ENCODE measurements at places on chromosomes 2 and 18.
A peak's percentile ranks its signal among the peaks of the same experiment; 100 is the strongest.

DNA sequence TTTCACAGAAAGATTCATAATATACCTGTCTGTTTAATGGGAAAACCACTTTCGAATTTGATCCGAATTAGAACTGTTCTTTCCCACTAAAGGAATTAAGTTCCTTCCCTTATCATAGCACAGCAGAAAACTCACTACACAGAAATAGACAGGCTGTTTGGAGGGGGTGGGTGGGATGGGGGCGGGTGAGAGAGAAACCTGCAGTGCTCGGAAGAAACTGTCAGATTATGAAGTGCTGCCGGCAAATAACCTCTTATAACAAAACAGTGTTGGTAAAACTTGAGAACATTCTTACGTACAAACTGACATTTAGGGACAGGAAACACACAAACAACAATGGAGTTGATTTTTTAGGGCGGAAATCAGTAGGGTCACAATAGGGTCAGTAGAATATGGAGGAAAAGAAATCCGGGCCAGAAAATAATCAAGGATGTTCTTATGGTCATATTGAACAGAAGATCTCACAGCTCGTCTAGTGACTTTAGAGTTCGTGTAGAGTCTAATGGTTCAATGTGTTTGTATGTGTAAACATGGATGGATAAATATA lies 756.0 kb upstream of the LRATD1 start:
- no peak for DNase-seq

DNA sequence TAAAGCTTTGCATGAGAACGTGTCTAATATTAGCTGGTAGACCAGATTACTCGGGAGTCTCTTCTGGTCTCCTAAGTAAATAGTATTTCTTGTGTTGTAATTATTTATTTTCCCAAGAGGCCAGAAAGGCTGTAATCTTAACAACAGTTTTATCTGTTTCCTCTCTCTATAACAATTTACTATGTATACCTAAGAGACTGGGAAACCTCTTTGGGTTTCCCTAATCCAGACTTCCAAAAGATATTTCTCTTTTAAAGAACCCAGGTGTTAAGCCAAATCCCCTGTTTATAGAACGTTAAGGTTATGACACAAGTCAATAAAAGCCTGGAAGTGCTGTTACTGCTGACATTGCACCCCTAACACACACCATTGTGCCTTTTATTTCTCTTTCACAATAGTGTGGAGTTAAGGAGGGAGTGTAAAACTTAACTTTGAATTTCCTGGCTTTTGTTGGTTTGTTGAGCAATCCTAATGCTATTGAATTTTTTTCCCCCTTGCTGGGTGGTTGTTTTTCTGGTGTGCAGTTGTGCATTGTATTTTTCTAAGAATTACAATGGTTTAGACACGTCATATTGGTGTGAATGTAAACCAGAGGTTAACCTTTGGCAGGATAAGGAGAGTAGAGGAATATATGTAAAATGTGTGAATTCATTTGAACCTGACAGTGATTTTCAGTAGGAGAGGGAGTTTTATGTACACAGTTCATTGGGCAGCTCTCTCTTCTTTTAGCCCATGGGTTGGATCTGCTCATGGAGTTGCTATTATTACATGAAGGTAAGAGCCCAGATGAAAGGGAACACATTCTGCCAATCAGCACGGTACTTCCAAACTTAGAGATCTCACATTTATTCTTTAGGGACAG lies 192.8 kb downstream of the MTX2 start:
- DNase-seq = no peak

DNA sequence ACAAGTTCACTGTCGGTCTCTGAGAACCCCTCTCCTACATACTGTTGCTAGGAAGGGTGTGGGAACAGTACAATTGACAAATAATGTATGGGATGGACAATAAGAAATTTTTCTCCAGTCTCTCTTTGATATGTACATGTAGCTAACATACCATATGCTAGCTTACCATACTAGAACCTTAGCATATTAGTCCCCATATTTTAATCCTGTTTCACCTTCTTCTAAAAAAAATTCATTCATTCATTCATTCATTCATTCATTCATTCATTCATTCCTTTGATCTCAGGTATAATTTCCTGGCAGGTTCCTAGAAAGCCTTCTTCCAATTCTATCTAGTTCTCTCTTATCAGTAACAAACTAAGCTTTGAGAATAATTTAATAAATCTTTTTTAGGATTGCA lies 62.2 kb downstream of the TTC21B start:
- DNase-seq = no peak

DNA sequence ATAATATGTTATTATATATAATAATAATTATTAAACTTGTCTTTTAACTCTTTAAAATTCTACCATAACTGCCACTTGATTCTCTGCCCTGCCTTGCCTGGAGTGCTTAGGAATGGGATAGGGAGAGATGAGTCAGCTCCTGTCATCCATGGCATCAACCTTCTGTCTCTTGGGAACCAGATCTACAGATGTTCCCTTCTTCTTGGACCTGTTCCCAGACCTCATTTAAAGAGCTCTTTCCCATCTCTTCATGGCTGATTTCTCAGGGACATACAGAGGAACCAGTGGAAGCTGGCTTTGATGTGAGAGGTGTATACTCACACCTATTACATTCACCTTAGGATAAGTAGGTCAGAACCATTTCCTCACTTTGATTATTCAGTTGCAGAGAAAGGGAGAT lies 155.3 kb upstream of the MYO3B start:
- DNase-seq = no peak

DNA sequence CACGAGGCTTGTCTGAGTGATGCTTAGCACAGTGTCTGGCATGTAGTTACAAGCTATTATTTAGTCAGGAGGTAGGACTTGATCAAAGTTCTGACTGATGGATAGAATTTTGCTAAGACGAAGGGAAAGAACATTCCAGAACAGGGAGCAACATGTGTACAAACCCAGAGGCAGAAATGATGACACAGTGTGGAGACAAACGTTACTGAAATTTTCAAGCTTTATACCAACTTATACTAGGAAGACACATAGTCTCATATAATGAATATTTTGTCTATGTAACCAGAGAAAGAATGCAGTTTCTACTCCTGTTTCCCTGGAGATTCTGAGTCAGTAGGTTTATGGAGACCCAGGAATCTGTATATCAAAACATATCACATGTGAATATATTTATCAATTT lies 123.4 kb downstream of the FAM124B start:
- DNase-seq = no peak

DNA sequence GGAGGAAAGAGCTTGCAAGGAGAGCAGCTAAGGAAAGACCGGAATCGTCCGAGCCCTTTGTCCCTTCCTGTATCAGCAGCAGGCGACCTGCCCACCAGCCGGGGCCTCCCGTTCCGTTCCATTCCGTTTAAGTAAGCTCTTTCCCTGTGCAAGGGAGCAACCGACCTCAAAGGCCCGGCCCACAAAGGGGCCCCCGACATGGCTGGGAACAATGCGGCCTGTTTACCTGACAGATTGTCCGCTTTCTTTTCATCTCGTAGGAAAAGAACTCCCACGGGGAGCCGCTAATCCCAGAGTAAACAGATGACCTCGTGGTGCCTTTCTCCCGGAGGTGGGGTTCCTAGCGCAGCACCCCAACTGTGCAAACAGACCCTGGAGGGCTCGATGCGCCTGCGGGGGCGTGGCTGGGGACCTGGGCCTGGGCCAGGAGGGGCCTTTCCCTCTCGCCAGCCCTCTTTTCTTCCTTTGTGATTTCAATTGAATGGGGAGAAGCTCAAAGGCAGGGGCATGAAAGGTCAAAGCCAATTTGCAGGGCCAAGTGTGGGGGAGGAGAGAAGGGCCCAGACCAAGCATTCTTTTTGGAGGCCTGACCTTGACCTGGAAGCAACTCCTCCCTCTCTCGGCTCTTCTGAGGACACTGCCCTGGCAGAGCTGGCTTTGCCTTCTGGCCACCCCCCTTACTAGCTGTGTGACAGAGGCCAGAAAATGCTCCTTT lies 120.2 kb downstream of the INHBB start:
- no peak for DNase-seq

GRCh38 chr2:70104231-70105111 lies 17.2 kb downstream of the PCBP1 start:
- peak; percentile 69 for DNase-seq

- DNase-seq = no peak
Measured at GRCh38 chr2:100960688-100961087, 41.4 kb upstream of the RPL31 start.
